Coronary artery (tissue), 2 donors: ENCODE measurements at places on chromosomes 3 and 15.

GRCh38 chr3:168858327-168858726, 762.6 kb upstream of the GOLIM4 start:
- DNase-seq = no peak

DNA sequence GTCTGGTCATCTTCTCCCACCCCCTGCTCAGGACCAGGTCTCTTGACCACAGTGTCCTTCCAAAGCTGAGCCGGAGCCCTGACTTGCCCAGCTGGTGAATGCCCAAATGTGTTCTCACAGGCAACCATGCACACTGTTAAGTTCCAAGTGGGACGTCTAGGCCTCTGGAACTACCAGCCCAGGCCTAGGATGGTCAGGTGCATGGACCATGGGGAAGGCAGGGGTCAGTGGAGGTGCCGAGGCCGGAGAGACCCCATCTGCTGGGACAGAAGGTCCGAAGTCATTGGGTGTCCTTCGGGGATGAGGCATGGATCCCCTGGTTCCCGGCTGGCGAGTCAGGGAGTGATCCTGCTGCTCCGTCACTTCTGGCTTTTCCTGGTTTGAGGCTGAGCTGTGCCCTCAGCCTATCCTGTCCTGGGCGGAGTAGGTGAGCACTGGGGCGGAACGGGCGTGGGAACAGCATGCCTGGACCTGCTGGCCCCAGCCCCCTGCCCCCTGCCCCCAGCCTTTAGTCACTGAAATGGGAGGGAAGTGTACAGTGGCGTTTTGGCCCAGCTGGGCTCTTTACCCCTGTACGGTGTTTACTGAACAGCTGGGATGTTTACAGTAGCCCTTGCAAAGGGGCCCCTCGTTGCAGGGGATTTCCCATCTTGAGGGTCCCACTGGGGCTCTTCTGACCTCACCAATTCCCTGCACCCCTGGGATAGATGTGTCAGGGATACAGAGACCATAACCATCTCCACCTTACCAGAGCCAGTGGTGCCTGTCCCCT, 12.1 kb downstream of the SEMA3F start:
- no peak for DNase-seq

DNA sequence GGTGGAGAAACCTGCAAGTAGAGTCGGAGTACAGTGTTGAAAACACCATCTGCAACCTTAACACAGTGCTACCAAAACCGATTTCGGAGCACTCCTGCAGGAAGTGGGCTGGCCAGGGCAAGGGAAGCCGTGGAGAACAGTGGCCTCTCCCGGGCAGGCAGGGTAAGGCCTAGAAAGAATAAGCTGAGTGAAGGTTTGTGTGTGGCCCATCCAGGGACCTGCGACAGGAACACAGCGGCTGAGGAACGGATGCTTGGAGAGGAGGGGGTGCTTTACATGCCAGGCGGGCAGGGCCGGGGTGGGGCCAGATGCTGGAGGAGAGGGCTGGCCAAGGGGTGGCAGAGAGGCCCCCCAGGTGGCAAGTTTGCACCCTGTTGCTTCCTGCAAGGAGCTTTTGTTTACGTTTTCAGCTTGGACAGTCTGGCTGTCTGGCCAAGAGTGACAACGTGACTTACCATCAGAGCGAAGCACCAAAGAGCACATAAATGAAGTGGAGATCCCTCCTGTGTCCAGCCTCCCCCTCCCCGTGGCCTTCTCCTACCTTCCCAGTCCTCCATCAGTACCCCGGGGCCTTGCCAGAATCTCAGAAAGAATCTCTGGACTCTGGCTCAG, 156.5 kb downstream of the PGPEP1L start:
- peak; percentile 85 for DNase-seq

DNA sequence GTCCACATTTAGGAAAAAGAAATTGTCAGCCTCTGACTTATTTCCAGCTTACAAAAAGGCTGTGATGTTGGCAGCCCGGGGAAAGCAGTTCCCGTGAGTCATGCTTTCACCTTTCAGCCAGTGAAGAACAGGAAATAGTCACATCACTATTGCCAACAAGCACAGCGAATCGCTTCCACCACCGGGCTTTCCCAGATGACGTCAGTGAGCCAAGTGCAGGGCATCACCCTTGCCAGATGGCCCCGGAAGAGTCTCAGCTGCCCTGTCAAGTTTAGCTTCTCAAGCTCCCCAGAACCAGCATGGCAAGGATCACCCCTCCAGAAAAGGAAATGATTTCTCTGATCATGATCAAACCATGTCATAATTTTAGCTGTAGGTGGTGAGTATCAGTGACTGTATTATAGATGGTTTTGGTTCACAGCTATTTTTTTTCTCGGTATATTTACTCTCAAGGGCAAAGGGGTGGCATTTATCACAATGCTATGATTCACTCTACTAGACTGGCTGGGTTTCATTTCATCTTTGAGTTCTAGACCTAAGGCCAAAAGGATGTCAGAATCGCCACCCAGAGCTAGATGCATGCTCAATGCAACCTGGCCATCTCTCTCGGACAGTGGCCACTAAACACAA, 32.9 kb downstream of the B3GNT5 start:
- DNase-seq = peak; percentile 88

DNA sequence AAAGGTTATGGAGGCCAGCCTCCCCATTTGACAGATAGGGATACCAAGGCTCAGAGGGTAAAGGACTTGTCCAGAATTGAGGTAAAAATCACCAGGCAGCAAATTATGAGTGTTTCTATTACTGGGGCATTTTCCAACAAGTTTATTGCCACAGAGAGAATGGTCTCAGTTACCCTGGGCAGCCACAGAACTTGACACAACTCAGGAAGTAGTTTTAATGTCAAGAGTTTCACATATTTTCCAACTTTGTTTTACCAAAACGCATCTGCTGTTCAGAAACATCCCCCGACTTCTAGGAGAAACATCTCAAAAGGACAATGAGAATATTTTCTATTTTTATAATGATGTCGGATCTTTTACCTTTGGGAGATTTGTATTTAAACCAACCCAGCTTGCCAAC, 107.5 kb upstream of the MRPS22 start:
- DNase-seq = no peak

- DNase-seq = no peak
These were observed 142.6 kb upstream of the PROK2 start for GRCh38 chr3:71927505-71928066.
